Ovary (tissue), 10 donors: ENCODE measurements at places on chromosomes 13 and 19. TPM values are rescaled to one million over a fixed set of nuclear protein-coding genes. Genes with fewer than 3 reads are reported as not detected.

The ATP8B3 gene
- total RNA-seq, result 2.1 TPM

The CACNG8 gene
- total RNA-seq, result not detected

The ZNF439 gene
- 11.2 TPM for total RNA-seq

The SYNGR4 gene
- total RNA-seq, result not detected

The ATP1A3 gene
- not detected for total RNA-seq

DNA sequence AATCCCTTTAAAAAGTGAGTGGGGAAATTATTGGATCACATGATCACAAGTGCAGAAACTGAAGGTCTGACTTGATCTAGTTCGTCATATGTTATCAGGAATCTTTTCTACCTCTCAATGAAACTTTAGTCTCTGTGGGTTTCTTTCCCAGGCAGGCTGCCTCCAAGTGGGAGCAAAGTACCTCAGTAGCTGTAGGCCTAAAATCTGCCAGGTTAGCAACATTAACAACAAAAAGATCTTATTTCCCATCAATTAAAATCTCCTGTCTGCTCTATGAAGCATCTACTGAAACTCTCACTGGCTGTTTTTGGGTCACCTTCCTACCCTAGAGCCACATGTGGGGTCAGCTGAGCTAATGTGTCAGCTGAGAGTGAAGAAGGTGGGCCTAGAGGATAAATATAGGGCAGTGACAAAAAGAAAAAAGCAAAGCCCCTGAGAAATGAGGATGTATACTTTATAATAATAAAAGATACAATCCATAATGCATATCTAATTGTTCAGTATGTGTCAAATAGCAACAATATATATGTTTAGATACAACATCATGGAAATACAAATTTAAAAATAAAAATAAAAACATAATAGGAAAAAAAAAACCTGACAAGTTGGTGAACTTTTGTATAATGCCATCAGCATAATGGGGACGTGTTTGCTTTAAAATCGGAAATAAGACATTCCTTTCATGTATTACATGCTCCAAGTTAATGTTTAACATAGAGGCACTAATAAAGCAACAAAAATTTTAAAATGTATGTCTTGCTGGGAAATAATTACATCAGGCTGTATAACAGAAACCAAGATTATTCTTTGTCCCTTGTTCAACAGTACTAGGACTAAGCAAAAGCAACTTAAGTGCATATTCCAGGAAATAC, 141.1 kb downstream of the GPC5 start:
- no peaks in the 10 kb centered on the region for H3K27me3 ChIP-seq
- H3K4me3 ChIP-seq, result no peak overlapping the region
- H3K4me1 ChIP-seq, result no peaks in the 10 kb centered on the region

DNA sequence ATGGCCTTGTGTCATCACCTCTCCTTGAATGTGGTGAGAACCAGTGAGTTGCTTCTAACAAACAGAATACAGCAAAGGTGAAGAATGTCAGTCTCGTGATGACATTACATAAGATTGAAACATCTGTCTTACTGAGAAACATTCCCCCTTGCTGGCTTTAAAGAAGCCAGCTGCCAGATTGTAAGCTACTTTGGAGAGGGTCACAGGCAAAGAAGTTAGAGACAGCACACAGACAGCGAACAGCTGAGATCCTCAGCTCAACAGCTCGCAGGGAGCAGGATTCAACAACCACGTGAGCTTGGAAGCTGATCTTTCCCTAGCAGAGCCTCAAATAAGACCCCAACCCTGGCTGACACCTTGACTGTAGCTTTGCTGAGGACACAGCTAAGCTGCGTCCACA, 367.9 kb downstream of the LIG4 start:
- no peak for DNase-seq
- no peak overlapping the region for H3K4me3 ChIP-seq
- H3K27ac ChIP-seq, result no peak overlapping the region
- no peaks in the 10 kb centered on the region for H3K4me1 ChIP-seq

GRCh38 chr19:1676351-1677266, 24.2 kb upstream of the TCF3 start:
- H3K36me3 ChIP-seq, result no peaks in the 10 kb centered on the region
- no peaks in the 10 kb centered on the region for H3K4me1 ChIP-seq
- no peak overlapping the region for H3K4me3 ChIP-seq
- no peak for DNase-seq

DNA sequence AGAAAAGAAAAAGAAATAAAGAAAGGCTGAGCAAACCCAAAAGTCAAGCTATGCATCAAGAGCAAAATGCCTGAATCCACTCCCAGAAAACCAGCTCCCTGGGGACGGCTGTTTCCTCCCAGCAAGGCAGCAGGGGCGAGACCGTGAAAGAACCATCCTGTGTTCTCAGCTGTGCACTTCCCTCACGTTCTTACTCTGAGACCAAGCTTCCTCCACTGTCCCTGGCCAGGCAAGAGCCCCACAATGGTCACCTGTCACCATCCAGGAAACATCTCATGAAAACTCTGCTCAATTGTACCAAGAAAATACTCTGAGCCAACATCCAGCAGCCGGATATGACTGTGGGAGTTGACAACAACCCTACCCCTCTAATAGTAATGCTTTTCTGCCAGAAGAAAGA, 22.9 kb downstream of the RAB20 start:
- no peaks in the 10 kb centered on the region for H3K36me3 ChIP-seq
- no peak overlapping the region for H3K27ac ChIP-seq
- H3K4me1 ChIP-seq, result peaks cover 18% of the 10 kb centered on the region

GRCh38 chr19:53849237-53849676, 18.4 kb upstream of the MYADM start:
- H3K27me3 ChIP-seq, result no peaks in the 10 kb centered on the region
- DNase-seq, result no peak
- no peaks in the 10 kb centered on the region for H3K4me1 ChIP-seq
- H3K4me3 ChIP-seq, result no peak overlapping the region

DNA sequence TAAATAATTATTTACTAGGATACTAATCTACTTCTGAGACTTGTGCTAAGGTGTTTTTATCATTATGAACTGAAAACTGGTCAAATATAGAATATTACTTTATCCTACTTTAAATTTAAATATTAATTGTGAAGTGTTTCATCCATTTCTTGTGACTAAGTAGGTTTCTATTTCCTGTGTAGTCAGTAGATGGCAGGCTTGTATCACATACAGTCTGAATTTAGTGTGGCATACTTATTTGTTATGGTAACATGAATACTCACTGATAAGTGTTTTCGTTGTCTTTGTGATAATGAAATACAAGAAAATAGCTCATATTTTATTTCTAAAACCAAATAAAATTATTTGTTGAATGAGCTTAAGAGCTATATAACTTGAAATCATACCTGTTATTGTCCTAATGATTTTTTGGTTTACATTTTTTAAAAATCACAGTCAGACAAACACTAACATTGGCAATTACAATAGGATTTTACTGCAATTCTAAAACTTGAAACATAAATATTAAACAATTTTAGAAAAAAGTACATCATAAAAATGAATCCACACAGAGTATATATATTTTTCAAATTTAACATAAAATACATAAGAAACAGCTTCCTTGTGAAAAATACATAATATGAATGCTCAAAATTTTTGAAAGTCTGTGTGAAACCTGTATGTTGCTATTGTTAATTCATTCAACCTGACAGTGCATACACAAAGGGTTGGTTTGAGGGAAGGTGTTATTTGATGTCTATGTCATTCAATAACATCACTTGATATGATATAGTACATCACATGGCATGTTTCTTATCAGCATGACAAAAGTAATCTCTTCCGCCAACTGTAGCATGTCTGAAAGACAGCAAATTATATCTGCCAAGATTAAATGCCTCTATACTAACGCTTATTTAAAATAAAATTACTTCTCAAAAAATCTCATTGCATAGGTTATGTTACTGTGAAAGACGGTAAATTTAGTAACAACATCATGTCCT, 904.8 kb upstream of the PCDH20 start:
- no peaks in the 10 kb centered on the region for H3K4me1 ChIP-seq

DNA sequence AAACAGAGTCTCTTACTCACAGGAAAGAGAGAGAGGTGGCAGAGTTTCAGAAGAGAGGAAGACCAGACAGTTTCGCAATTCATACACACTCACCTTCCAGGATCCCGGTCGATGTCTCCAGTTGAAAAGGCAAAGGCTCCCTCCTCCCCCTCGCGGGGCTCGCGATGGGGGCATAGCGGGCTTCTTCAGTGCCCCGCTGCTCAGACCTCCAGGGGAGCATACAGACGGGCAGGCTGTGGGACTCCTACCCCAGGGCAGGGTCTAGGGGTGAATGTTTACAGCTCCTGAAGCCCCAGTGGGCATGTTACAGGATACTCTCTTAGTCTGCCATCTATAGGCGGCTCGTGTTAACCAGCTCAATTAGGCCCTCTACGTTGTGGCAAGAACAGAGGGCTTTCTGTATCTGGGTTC, 139.2 kb downstream of the SLITRK5 start:
- H3K4me1 ChIP-seq, result no peaks in the 10 kb centered on the region
- H3K4me3 ChIP-seq, result no peak overlapping the region
- no peak for DNase-seq
- H3K27ac ChIP-seq, result no peak overlapping the region
- H3K36me3 ChIP-seq, result no peaks in the 10 kb centered on the region
- H3K27me3 ChIP-seq, result no peaks in the 10 kb centered on the region

- H3K27ac ChIP-seq, result no peak overlapping the region
- H3K36me3 ChIP-seq, result no peaks in the 10 kb centered on the region
- H3K4me1 ChIP-seq, result no peaks in the 10 kb centered on the region
- no peak overlapping the region for H3K4me3 ChIP-seq
These were observed 43.3 kb downstream of the TNFSF11 start for GRCh38 chr13:42617221-42617620.

GRCh38 chr13:78841358-78841963, 182.5 kb upstream of the OBI1 start:
- H3K27me3 ChIP-seq, result no peaks in the 10 kb centered on the region
- no peak overlapping the region for H3K27ac ChIP-seq
- no peaks in the 10 kb centered on the region for H3K4me1 ChIP-seq
- DNase-seq, result no peak

DNA sequence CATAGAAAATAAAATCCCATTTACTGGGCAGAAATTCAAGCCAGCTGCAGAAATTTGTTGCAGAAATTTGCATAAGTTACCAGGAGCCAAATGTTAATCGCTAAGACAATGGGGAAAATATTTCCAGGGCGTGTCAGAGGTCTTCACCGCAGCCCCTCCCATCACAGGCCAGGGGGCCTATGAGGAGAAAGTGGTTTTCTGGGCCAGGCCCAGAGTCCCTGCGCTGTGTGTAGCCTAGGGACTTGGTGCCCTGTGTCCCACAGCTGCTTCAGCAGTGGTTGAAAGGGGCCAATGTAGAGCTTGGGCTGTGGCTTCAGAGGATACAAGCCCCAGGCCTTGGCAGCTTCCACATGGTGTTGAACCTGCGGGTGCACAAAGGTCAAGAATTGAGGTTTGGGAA, 278.9 kb upstream of the PCDH9 start:
- H3K27me3 ChIP-seq, result no peaks in the 10 kb centered on the region
- no peak overlapping the region for H3K27ac ChIP-seq
- no peaks in the 10 kb centered on the region for H3K4me1 ChIP-seq
- H3K36me3 ChIP-seq, result no peaks in the 10 kb centered on the region

GRCh38 chr19:18000915-18001776, 6.8 kb upstream of the ARRDC2 start:
- no peaks in the 10 kb centered on the region for H3K36me3 ChIP-seq
- H3K4me3 ChIP-seq, result peak overlapping the region; percentile 74
- H3K4me1 ChIP-seq, result peaks cover 5% of the 10 kb centered on the region
- peak overlapping the region; percentile 78 for H3K27ac ChIP-seq
- peak; percentile 84 for DNase-seq
- no peaks in the 10 kb centered on the region for H3K27me3 ChIP-seq

DNA sequence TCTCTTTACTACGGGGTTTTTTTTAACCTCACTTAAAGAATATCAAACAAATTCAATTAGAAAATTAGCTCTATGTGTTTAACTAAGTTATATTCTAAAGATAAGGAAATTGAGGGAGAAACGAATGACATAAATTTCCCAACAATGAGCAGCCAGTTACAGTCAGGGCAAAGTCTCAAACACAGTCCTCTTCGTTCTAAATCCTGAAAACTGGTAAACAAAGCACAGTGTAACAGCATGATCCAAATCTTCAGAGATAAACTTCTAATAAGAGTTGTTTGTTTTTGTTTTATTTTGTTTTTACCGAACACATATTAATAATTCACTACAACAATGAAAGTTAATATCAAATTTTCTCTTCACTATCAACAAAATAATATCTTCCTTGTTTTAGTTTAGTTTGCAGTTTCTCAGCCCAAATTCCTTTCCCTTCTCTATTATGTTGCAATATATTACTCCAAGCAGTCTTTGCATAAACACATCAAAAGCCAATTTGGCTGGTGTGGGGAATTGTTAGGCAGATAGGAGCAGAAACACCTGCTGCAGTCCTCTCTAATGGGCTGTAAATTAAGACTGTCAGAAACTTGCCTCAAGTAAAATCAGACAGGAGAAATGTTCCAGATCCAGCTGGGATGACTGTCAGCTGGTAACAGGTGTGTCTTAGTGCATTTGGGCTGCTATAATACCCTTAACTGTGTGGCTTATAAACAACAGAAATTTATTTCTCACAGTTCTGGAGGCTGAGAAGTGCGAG, 106.5 kb upstream of the SGCG start:
- peaks cover 2% of the 10 kb centered on the region for H3K4me1 ChIP-seq
- H3K27ac ChIP-seq, result no peak overlapping the region
- no peak for DNase-seq
- no peaks in the 10 kb centered on the region for H3K36me3 ChIP-seq

DNA sequence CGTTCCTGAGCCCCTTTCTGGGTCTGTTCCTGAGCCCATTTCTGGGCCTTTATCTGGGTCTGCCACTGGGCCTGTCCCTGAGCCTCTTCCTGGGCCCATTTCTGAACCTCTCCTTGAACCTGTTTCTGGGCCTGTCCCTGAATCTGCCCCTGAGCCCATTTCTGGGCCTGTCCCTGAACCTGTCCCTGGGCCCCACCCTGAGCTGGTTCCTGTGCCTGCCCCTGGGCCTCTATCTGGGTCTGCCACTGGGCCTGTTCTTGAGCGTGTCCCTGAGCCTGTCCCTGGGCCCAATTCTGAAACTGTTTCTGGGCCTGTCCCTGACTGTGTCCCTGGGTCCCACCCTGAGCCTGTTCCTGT, 40.4 kb upstream of the GRTP1 start:
- no peak overlapping the region for H3K27ac ChIP-seq
- H3K27me3 ChIP-seq, result no peaks in the 10 kb centered on the region
- no peaks in the 10 kb centered on the region for H3K4me1 ChIP-seq
- no peaks in the 10 kb centered on the region for H3K36me3 ChIP-seq
- no peak for DNase-seq
